Fibroblast of skin of abdomen (primary cell): ENCODE measurements at places on chromosomes 6 and 20.

GRCh38 chr20:47597090-47597489 is 95.4 kb downstream of the NCOA3 start:
- DNase-seq, result no peak

DNA sequence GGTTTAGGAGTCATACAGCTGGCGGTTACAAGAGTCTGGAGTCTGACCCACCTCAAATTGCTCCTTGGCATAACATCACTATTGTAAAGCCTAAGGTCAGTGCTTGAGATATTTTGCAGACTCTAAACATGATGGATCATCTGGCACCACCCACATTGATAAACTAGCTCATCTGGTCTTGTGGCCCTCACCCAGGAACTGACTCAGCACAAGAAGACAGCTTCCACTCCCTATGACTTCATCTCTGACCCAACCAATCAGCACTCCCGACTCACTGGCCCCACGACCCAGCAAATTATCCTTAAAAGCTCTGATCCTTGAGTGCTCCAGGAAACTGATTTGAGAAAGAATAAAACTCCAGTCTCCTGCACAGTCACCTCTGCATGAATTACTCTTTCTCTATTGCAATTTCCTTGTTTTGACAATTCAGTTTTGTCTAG is 115.9 kb downstream of the CD24 start:
- peak; percentile 67 for DNase-seq

GRCh38 chr20:54254596-54254995 is 46.7 kb downstream of the PFDN4 start:
- DNase-seq, result peak; percentile 38

DNA sequence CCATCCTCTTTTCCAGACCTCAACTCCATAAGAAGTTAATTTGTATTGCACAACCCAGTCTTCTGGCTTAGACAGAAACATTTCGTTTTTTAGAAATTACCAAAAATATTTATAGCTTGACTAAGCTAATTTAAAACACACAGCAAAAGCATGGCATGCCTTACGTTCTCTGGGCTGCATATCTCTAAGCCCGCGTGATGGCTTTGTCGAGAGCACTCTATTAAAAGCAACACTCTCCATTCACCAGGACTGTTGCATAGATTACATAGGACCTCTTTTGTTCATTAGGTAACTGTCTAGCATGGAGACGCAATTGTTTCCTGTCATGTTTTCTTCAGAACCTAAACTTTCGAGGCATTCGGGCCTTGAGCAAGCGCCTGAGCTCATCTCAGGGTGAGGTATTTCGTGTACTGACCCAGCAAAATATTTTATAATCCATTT is 104.5 kb downstream of the IBTK start:
- DNase-seq, result peak; percentile 95
